DMS79 treated with DMSO at 0.1 percent for 48 hours (cell line): ENCODE measurements at places on chromosomes 1 and 21.

DNA sequence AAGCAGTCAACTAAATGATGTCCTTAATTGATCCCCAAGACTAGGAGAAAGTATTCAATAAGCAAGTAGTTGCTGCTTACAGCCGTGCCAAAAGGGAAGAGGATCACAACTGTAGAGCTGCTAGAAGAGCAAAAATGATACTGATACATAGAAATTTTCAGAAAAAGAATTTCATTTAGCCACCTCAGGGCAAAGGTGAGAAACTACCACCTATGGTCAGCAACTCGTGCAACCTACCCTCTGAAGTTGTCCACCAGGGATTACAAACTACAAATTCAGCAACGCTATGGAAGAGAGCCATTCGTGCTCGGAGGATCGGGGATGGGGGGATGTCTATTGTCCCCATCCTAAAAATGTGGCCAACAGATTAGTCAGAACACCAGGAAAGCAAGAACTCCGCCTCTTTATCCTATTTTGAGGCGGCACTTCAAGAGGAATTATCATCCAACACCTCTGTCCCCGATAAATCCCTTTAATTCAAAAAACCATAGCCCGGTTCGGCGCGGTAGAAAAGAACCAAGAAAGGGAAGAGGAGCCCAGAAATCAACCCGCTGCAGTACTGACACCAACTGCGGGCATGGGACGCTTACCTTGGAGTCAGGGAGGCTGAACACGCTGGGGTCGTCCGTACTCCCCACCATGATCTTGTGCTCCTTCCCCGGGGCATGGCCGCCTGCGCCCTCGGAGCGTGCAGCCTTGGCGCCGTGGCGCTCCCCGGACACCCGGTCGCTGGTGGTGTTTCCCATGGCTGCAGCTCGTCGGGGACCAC is 687 bp downstream of the PRKAB2 start:
- peak; percentile 54 for DNase-seq

- no peak for DNase-seq
Observed at GRCh38 chr1:71046891-71047634, 553 bp downstream of the PTGER3 start.

DNA sequence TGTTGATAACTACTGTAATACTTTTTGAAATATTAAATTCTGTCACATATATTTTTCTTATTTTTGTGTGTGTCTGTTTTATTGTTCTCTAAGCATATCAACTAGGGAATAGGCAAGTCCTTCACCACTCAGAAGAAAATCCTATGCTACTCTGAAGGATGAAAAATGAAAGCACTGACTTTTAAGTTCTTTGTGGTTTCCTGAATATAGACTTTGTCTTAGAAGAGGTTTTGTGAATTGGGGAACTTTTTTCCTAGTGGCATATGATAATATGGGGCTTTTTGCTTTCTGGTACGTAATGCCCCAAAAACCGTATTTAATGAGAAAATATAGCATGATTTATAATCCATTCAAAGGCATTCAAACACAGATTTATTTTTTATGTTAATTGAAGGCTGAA is 136.0 kb downstream of the SNX7 start:
- DNase-seq = no peak

DNA sequence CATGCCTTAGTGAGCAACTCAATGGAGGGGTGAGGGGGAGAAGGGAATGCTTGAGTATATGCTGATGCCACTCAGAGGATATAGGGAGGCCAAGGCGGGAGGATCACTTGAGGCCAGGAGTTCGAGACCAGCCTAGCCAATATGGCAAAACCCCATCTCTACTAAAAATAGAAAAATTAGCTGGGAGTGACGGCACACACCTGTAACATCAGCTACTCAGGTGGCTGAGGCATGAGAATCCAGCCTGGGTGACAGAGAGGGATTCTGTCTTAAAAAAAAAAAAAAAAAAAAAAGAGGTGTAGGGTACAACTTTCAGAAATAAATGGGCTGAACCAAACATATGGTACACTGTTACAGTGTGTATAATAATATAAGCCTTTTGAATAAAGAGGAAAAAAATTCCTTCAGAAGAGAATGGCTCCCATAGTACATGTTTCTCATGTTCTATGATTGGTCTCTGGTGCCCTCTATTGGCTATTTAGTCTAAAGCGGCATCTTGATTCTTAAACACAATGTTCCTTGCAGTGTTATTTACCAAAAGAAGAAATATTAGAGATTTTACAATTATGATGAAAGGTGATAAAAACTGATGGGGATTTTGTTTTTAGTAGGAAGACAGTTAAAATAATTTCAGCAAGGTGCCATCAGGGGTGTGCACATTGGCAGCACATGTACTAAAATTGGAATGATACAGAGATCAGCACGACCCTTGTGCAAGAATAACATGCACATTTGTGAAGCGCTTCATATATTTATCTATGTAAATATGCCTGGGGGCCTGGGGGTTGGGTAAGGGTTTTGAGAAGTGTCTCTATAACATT is 109.8 kb downstream of the PATJ start:
- peak; percentile 66 for DNase-seq

DNA sequence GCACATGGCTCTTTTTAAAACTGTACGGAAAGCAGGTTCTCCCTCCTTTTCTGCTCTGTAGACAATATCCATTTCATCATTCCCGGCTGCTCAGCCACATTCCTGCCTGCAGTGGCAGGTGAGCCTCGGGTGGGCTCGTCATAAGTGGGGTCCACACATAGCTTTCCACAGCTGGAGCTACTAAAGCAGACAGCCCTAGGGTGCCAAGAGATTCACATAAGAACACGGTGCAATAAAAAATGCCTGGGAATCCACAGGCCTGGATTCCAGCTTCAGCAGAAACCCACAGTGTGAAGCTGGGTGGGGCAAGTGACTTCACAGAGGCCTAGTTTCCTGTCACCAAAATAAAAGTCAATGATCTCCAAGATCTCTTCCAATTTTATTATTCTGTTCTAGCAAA is 96.4 kb downstream of the MIS18A start:
- no peak for DNase-seq

- DNase-seq = no peak
Observed at GRCh38 chr1:232551386-232551785, 78.5 kb downstream of the SIPA1L2 start.

- no peak for DNase-seq
Observed at GRCh38 chr21:31750843-31751242, 18.9 kb upstream of the SCAF4 start.

GRCh38 chr1:162062542-162063015 is 6.9 kb upstream of the NOS1AP start:
- peak; percentile 78 for DNase-seq

DNA sequence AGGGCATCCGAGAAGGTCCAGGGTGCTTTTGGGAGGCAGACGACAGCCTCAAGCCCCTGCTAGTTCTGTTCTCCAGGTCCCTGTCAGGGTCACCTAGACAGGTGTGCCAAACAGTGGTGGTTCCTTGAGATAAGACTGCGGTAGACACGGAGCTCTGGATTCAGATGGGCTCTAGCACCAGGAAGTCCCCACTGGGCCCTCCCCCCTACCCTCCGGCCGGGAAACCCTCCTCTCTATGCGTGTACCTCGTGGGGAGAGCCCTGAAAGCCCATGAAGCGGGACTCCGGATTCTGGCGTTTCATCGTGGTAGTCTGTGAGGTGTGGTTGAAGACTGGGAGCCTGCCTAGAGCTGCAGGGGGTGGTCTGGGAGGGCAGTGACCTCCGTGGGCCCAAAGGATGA is 2.1 kb upstream of the KCNA2 start:
- DNase-seq = no peak

GRCh38 chr1:248406721-248407692 is 4.2 kb downstream of the OR2T1 start:
- DNase-seq = no peak

DNA sequence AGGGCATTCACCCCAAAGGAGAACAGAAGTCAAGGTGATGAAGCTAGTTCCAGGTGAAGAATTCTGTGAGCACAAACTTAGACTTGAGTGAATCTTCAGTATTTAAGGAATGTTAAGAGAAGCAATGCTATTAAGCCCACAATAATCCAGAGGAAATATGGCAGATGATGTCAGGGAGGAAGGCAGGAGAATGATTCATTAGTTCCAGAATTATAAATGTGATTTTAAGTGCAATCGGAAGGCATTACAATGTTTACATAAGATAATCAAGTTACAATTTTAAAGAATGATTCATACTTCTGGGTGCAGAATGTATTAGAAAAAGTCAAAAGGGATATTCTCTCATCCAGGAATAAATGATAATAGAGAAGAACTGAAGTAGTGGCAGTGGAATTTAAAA is 545.2 kb upstream of the BRINP3 start:
- DNase-seq = no peak

GRCh38 chr1:150507912-150508864 is at the start of gene ECM1:
Gene ECM1, plus strand, starts transcription at chr1:150508109. Its CDS starts 101 bp downstream, at chr1:150508210.
- DNase-seq = no peak
